ENCODE measurements at places on chromosomes 5 and 9.
A peak's percentile ranks its signal among the peaks of the same experiment; 100 is the strongest.

GRCh38 chr5:60257596-60258271 lies 364.2 kb upstream of the PDE4D start:
- no peak for DNase-seq

DNA sequence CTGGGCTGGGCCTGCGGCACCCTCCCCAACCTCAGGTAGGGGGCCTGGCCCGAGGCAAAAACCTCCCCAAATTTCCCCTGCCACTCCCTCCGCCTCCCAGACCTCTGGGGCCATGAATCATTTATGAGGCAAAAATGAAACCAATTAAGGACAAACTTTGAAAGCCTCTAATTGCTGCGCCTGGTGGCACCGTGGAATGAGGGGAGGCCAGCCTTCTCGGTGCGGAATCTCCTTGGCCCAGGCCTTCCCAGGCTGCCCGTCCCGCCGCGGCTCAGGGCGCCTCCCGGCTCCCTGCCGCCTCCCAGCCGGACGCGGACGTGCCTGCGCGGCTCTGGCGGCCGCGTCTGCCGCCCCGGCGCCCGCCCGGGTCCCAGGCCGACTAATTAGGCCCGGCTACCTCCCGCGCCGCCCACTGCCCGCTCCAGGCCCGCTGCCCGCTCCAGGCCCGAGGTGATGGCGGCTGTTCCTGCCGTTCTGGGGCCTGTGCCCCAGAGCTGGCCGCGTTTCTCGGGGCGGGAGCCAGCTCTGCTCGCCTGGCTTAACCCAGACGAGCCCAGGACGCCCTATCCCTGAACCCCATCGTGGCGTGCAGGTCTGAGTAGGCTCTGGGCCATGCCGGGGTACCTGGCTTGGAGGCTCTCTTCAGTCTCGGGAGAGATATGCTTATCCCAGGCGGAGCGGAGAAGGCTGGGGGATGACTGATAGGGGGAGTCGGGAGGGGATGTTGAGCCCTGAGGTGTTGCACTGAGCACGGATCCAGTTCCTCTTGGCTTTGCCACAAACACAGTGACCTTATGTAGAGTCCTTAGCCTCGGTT lies 20.1 kb downstream of the CXXC5 start:
- no peak for DNase-seq

DNA sequence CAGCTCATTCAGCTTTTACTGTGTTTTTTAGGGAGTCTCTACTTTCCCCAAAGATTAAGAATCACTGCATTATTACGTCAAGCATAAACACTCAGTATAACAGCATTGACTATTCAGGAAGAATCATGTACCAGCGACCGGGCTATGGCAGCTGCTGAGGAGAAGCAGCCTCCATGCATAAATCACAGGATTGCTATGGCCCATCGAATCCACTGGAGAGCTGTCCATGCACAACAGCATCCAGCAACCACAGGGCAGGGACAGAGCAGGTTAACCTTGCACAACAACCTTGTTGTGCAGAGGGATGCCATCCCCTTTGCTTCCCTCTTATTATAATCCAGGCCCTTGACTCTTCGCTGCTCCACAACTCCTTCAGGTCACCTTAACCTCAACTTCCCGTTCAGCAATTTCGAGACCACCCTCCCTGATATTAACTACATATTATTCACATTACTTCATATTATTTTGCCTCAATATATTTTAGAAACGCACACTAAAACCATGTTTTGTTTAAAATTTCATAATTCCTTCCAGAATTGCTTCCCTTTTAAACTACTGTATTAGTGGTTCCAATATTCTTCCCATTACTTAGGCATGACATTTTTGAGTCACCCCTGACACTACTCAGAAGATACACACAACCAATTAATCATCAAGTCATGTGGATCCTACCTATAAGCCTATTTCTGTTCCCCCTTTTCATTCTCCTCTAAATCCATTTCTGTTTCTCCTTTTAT lies 991 bp downstream of the IARS1 start:
- DNase-seq, result no peak

DNA sequence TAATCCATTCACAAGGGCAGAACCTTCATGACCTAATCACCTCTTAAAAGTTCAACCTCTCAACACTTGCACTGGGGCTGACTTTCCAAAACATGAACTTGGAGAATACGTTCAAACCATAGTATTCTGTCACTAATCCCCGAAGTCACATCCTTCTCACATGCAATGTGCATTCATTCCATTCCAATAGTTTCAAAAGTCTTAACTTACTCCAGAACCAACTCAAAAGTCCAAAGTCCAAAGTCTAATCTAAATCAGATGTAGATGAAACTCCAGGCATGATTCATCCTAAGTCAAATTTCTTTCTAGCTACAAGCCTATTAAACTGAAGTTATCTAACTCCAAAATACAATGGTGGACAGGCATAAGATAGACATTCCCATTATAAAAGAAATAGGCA lies 21.7 kb upstream of the ADAMTSL1 start:
- no peak for DNase-seq

GRCh38 chr9:82680179-82680935 lies 382.6 kb downstream of the RASEF start:
- no peak for DNase-seq

- DNase-seq, result peak; percentile 88
These were observed 140.9 kb downstream of the ZNF608 start for GRCh38 chr5:124605541-124605940.

All from vagina (tissue), 2 donors.